ENCODE measurements at places on chromosomes 2 and 18.

GRCh38 chr2:67797801-67798540 lies 264.8 kb downstream of the C1D start:
- DNase-seq = peak; percentile 30

DNA sequence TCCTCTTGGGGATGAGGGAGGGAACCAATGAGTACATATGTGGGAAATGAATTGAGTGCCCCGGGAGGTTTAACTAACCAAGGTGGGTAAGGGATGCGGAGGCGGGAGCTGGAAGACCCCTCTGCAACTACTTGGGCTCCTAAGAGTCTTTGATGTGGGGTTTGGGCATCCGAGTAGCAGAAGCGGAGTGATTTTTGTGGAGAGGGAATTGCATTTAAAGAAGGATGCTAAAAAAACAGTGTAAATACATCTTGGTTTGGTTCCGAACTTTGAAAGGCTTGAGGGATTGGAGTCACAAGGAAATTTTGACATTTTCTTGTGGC lies 215.7 kb downstream of the MCFD2 start:
- DNase-seq = peak; percentile 8

- DNase-seq = no peak
These were observed 32.1 kb downstream of the RNMT start for GRCh38 chr18:13758622-13759021.

DNA sequence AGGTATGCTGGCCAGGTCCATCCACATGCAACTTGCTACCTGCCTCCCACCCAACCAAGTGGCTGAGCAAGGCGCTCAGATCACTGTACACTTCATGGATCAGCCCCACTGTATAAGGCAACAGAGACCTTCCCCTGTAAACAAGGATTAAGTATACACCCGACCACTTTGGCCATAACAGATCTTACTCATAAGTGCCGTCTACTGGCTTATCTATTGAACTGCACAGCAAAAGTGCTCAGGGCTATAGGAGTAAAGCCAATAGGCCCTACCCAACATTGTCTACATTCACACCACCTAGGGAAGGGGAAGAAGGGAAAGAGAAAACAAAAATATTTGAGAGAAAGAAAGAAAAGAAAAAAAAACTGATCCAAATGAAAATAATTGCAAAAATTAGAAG lies 663.9 kb upstream of the LRRTM1 start:
- DNase-seq = no peak

DNA sequence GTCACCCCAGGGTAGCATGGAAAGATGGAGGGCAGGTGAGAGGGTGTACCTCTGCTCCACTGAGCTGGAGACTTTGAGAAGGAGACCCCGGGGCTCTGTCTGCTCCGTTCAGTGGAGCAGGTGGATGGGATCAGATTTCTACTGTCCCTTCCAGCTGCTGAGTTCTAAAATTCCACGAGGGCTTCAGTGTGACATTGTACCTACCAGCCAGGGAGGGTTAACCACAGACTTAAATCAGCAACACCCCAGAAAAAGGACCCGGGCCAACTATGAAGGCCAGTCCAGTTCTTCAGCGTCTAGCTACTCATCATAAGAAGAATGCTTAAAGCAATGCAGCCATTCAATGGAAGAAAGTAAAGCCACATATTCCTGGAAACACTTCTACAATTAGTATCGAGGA lies 23.8 kb downstream of the STAT1 start:
- no peak for DNase-seq

- no peak for DNase-seq
These were observed 907.7 kb downstream of the TMEM182 start for GRCh38 chr2:103669531-103669930.

DNA sequence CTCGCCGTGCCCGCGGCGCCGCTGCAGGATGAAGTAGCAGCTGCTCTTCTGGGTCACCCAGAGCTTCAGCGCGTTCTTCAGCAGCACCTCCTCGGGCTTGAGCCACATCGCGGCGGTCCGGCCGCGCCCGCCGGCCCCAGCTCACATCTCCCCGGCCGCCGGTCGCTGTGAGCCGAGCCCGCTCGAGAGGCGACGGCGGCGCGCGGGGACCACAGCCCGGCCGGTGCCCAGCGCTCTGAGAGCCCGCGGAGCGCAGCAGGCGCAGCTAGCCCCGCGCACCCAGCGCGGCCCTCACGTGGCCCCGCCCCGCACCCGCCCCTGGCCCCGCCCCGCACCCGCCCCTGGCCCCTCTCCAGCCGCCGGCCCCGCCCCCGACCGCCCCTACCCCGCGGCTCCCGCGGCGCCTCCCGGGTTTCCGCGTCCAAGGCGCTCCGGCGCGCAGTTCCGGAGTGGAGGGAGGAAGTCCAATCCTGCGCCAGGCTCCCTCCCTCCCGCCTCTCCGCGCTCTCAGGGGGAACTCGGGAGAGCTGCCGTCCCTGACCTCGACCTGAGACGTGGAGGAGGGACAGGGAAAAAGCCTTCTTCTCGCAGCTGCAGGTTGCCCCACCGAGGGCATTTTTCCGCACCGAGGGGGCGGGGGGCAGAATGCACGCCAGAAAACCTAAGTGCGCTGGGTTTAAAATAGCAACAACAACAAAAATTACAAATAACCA lies at the start of gene TBC1D8:
Gene TBC1D8 (minus strand): TSS at position 237 of the 713 bp plus-strand sequence. CDS start 129 bp downstream, at position 108.
- peak; percentile 81 for DNase-seq

- no peak for DNase-seq
These were observed 75.6 kb upstream of the OTX1 start for GRCh38 chr2:62974999-62975398.

DNA sequence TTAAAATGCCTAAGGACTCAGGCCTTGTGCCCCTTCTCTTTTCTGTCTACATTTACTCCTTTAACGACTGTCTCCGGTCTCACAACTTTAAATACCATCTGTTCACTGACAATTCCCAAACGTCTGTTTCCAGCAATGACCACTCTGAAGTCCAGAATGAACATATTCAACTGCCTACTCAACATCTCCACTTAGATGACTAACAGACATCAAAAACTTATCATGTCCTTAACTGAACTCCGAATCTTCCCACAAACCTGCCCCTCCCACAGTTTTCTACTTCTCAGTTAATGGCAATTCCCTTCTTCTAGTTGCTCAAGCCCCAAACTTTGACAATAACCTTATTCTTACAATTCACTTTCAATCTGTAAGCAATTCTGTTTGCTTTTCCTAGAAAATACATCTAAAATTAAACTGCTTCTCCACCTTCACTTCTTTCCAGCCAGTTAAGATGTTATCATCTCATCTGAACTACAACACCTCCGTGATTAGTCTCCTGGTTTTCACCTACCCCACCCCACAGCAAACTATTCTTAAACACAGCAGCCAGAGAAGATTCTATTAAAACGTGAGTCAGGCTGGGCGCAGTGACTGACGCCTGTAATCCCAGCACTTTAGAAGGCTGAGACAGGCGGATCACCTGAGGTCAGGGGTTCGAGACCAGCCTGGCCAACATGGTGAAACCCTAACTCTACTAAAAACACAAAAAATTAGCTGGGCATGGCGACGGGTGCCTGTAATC lies 2.8 kb downstream of the C1D start:
- peak; percentile 26 for DNase-seq

- peak; percentile 12 for DNase-seq
These were observed 332.0 kb downstream of the SLC4A3 start for GRCh38 chr2:219959471-219959870.

GRCh38 chr18:10410472-10411308 lies 43.7 kb upstream of the APCDD1 start:
- DNase-seq = peak; percentile 35

DNA sequence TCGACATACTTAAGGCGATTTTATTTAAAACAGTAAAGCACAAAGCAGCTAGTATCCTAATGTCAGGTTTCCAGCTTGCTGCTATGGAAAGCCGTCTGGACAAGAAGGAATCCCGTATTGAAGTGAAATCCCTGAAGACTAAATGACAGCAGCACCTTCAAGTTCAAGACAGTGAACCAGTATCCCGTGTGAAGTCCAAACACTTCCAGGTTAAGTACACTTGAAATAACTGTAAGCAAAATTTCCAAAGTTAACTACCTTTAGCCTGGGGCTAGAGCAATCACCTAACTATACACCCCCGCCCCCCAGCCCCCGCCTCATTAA lies 1.2 kb downstream of the MBOAT2 start:
- DNase-seq = no peak

DNA sequence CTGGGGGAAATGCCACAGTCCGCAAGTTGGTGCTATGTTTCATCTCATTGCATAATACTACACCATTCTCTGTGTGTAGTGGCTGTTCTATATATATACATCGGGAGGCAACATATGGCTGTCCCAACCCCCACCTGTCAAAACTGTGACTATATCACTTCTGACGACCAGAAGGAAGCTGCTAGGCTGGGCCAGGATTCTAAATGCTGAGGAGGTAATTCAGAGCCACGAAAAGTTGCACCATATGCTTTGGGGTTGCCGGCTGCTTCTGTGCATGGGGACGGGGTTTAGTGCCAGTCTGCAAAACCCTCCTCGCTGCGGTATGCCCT lies 117.3 kb downstream of the MSH2 start:
- DNase-seq = no peak

GRCh38 chr2:105432749-105433148 lies 33.9 kb upstream of the FHL2 start:
- peak; percentile 38 for DNase-seq

GRCh38 chr2:187826023-187826422 lies 271.8 kb upstream of the TFPI start:
- no peak for DNase-seq

- DNase-seq = no peak
These were observed 249.0 kb upstream of the TANK start for GRCh38 chr2:160911258-160911657.

- no peak for DNase-seq
These were observed 163.0 kb downstream of the FIGN start for GRCh38 chr2:163572850-163573249.

- DNase-seq = no peak
These were observed 2.1 kb upstream of the LANCL1 start for GRCh38 chr2:210478661-210479060.

GRCh38 chr18:39620551-39621168 lies 2055.1 kb upstream of the CELF4 start:
- no peak for DNase-seq

DNA sequence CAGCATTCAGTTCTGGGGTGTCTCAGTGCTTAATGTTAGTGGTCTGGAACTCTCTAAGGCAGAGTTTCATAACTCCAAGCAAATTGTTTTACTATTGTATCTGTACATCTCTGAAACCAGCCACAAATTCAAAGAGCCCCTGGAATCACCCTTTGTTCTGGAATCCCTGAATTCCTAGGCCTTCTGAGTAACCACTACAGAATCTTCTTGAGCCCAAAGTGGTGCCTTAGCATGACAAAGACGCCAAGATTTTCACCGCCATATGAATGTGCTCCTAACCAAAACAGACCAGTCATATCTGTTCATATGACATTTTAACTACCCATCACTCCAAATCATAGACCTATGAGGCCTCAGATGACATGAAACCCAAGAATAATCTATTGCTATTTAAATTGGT lies 668.1 kb downstream of the EPHA4 start:
- DNase-seq = no peak

DNA sequence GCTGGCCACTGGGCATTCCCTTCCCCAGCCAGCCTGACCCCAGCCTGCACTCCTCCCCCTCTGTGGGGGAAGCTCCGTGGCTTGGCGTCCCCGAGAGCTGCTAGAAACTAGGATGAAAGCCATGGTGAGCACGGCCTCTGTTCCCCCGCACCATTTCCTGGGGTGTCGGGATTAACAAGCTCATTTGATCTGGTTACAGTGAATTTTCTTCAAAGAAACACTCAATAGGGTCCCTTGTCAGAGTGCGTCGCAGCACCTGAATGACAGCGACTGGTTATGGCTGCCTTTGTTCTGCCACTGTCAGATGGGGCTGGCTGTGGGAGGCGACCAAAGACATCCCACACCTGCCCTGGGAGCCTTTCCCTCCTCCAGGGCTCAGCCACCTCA lies 7.7 kb upstream of the ALPI start:
- DNase-seq = no peak

DNA sequence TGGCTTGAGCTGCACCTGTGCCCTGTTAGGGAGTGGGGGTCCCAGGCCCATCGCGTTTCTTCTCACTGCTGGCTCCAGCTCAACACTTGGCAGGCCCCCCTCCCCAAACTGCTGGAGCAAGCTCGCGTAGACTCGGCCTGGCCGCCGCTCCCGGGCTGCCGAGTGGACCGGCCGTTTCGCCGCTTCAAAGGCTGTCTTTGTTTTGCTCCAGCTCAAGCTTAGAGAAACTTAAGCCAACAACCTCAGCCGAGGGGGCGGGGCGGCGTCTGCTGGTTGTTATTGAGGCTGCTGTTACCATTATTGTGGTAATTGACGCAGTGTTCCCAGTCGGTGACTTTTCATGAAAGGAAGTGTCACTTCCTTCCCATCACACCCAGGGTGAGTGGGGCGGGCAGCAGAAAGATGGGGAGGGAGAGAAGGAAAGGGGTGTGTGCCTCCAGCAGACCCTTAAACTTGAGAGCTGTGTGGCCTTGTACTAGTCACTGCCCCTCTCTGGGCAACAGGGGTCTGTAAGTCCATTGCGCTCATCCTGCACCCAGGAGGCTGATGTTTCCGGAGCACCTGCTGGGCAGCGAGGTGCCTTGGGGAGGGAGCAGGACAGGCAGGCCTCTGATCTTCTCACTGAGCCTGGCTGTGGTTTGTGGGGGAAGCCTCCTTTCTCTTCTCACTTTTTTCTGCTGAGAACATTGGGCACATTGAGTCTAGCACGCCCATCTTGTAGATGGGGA lies 2.1 kb downstream of the ARID5A start:
- DNase-seq = no peak

GRCh38 chr2:32711908-32712501 lies 84.2 kb downstream of the TTC27 start:
- DNase-seq = no peak

DNA sequence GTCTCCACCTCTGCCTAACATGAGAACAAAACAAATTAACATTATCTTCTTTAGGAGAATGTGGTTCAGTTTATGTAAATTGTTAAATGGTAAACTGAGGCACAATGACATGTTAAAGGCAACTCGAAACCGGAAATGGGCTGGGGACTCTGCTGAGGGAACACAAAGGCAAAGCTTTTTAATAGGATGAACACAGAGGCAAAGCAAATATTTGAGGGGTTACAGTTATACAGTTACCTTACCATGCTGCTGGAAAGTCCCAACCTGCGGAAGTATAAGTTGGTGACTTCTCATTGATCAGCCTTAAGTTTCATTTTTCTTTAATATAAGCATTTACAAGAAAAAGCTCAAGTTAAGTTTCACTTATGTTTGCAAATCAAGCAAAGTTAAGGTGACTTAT lies 195.0 kb downstream of the DLGAP1 start:
- DNase-seq = no peak

Measured in epithelial cell of esophagus (primary cell).